ENCODE measurements at places on chromosomes 3 and 15. TPM values are rescaled to one million over a fixed set of nuclear protein-coding genes. Genes with fewer than 3 reads are reported as not detected.

The MNS1 gene
- 2.3 TPM for total RNA-seq

The NBEAL2 gene
- total RNA-seq: 48.7 TPM

The DNAH12 gene
- 0.95 TPM for total RNA-seq

The HCN4 gene
- total RNA-seq: not detected

The VIPR1 gene
- 48.7 TPM for total RNA-seq

DNA sequence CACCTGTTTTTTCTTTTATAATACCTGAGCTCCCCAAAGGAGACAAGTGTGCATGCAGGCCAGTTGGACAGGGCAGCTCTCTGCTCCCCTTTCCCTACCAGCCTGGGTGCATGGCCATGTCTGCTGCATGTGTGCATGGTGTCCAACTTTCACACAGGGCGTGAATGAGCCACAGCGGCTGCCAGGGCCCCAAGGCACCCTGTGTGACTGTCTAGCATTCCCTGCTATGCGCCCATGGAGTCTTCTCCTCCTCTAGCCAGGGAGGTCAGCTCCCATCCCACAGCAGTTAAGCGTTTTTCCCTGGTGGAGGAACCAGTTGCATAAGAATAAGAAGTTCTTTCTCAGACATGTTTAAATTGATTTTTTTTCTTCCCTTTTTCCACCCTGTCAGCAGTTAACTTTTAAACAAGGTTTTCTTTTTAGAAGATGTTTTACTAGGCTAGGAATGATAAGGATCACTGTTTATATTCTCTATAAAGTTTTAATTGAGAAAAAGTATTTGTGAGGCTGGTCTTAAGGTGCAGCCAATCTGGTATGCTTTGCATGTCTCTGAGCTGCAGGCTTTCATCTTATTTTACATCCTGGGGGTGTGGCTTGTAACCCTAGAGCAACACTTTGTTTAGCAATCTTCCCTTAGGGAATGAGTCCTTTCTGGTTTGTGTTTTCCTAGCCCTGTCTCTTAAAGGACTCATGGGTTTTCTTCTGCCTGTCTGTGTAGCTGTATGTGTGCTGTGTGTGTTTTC, 20.5 kb upstream of the OR5H1 start:
- no peaks in the 10 kb centered on the region for H3K4me1 ChIP-seq
- DNase-seq: no peak
- no peaks in the 10 kb centered on the region for H3K36me3 ChIP-seq
- no peak overlapping the region for H3K27ac ChIP-seq

- no peak overlapping the region for H3K4me3 ChIP-seq
- no peaks in the 10 kb centered on the region for H3K36me3 ChIP-seq
- H3K27ac ChIP-seq: no peak overlapping the region
- H3K27me3 ChIP-seq: no peaks in the 10 kb centered on the region
Observed at GRCh38 chr3:186223476-186223875, 114.6 kb upstream of the ETV5 start.

GRCh38 chr15:80202641-80203360, 49.2 kb downstream of the CTXND1 start:
- H3K27me3 ChIP-seq: no peaks in the 10 kb centered on the region
- H3K36me3 ChIP-seq: no peaks in the 10 kb centered on the region
- no peak overlapping the region for H3K27ac ChIP-seq
- H3K4me3 ChIP-seq: no peak overlapping the region

DNA sequence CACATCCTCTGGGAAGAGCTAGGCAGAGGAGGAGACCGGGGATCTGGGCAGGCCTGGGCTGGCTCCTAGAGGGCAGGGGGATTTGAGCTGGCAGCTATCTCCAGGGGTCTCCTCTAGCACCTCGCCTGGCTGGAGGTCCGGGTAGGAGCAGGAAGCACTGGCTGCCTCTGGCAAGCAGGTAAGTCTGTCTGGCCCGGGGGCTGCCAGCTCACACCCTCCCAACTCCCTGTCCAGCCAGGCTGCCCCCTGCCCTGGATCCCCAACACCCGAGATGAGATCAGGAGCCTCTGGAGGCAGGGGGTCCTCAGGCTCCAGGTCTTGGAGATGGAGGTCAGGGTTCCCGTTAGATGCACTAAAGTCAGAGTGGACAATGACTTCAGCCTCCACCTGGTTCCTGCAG, 6.2 kb upstream of the IGDCC3 start:
- H3K36me3 ChIP-seq: no peaks in the 10 kb centered on the region
- DNase-seq: no peak
- no peaks in the 10 kb centered on the region for H3K27me3 ChIP-seq
- no peak overlapping the region for H3K4me3 ChIP-seq

- no peak overlapping the region for H3K4me3 ChIP-seq
- no peaks in the 10 kb centered on the region for H3K4me1 ChIP-seq
- no peak for DNase-seq
- no peaks in the 10 kb centered on the region for H3K36me3 ChIP-seq
Observed at GRCh38 chr15:49589030-49589429, 31.6 kb downstream of the FAM227B start.

- DNase-seq: no peak
- H3K36me3 ChIP-seq: no peaks in the 10 kb centered on the region
- no peak overlapping the region for H3K4me3 ChIP-seq
- no peaks in the 10 kb centered on the region for H3K4me1 ChIP-seq
- H3K27me3 ChIP-seq: no peaks in the 10 kb centered on the region
Observed at GRCh38 chr3:117226932-117227331, 517.4 kb downstream of the TUSC7 start.

DNA sequence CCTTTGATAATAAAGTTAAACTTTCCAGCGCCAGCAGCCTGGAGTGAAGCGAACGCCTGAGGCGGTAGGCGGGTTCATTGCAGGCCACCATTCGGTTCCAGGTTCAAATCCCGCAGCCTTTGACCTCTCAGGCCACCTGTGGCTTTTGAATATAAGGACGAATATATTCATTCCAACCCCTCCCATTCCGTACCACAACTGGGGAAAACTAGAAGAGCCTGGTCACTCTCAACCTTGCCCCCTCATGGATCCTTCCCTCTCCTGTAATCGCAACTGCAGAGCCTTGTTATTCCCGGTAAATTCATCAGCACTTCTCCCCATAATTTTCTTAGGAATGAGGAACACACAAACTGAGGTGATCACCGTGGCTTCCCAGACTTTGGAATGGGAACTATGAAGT, 35.2 kb downstream of the ZIC4 start:
- H3K36me3 ChIP-seq: no peaks in the 10 kb centered on the region
- no peaks in the 10 kb centered on the region for H3K4me1 ChIP-seq
- DNase-seq: no peak
- H3K27ac ChIP-seq: no peak overlapping the region

Measured in thoracic aorta (tissue), 2 donors.